Pulmonary artery endothelial cell (primary cell): ENCODE measurements at places on chromosomes 1 and 21.

GRCh38 chr1:47411436-47411835, 4.6 kb upstream of the FOXE3 start:
- no peak for DNase-seq

- no peak for DNase-seq
Observed at GRCh38 chr1:236395230-236395946, 1.3 kb downstream of the EDARADD start.

DNA sequence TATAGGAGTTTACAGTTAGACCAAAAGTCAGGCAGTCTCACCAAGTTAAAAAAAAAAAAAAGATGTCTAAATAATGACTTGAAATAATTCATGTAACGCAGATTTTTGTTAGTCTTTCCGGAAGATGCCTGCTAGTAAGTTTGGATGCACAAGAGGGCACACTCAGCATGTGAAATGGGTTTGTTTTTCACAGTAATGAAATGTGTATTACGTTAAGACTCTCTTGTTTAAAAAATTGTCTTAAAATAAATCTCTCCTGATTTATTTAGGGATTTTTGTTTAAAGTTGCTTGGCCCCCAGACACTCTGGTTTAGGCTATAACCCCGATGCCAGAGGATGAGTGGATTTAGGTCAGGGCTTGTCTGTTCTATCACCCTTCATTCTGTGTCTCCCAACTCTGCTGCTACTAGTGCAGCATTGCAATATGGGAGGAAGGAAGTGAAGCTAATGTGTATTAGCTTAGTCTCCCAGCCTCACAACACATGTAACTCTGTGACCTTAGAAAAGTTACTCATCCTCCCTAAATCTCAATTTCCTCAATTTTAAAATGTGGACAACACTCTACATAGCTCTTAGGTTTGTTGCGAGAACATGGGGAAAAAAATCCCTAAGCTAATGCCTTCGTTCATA, 25.7 kb downstream of the CTH start:
- DNase-seq: no peak

- DNase-seq: no peak
Observed at GRCh38 chr1:8276173-8276914, 41.6 kb upstream of the SLC45A1 start.

GRCh38 chr1:236450779-236451178, 56.7 kb downstream of the EDARADD start:
- DNase-seq: no peak

GRCh38 chr1:243680860-243681259, 169.2 kb downstream of the AKT3 start:
- DNase-seq: no peak

- DNase-seq: peak; percentile 56
Observed at GRCh38 chr1:204971517-204972336, 71.3 kb upstream of the CNTN2 start.

DNA sequence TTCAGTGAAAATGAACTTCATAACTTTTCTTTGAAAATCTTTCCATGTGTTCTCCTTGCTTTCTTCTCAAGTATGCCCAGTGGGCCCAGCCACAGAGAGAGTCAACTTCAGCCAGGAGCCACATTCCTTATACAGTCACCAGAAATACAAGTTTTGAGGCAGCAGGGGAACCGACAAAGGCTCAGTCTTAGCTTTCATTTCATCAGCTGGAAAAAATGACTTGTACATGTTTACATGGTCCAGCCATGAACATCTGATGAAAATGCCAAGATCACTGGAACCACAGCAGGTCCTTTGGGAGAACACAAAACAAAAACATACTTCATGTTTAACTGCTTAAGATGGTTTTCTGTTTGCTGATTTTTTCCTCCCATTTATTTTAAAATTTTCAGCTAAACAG, 72.5 kb downstream of the SYDE2 start:
- DNase-seq: no peak

DNA sequence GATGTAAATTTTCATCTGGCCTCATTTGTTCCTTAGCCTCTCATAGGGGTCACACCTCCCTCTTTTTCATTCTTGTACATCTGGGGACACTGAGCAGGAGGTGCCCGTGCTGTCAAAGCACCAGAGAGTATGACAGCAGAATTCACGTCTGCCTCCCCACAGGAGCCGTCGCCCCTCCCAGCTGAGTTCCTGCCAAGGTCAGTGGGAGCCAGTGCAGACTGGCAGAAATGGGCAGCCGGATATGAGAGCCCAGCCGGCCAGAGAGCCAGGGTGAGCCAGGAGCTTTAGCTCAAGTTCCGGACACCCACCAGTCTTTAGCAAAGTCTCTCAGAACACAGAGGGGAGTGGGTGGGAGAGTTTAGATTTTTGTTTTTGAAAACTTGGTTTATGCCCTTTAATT, 21.9 kb downstream of the GPR137B start:
- no peak for DNase-seq

GRCh38 chr1:158251163-158251562, 3.1 kb upstream of the CD1A start:
- no peak for DNase-seq

GRCh38 chr1:1427106-1427819, 6.2 kb upstream of the ANKRD65 start:
- no peak for DNase-seq

DNA sequence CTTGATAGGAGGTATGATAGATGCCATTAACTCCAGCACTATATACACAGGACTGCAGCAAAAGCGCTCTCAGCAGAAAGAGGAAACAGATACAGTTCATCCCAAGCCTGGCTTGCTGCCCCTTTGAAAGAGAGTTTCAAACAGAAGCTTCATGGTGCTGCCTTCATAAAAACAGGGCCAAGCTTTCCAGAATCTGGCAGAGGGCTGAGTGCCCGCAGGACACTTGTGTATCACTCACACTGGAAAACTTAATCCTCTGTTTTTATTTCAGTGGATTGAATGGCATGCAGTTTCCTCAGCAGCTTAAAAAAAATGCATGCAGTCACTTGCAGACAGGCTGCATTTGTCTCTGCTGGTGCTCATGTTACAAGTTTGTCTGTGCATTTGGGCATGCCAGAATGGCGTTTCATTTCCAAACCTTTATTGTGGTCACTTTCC, 40.4 kb downstream of the KCNJ15 start:
- DNase-seq: no peak

DNA sequence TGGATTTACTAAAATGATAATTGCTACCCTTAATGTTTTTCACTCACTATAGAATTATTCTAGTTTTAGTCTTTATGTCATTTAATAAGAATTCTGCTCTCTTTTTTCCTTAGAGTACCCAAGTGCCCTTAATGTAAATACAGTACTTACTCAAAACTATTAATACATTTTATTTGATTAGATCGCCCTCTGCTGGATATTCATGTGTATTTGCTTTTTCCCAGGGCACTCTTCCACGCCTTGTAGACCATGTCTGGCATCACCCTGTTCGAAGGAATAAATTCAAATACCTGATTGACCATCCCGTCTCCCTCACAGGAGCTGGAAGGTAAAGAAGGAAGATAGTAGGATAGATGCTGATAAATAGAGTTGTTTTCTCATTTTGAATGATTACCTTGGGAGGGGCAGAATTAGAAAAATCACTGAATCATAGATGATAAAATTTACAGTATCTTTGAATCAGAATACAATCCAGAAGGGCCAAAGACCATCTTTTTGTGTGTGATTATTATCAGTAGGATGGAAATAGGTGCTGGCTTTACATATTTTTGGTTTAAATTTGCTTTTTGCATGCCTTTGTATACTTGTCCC, 4.1 kb downstream of the AXDND1 start:
- DNase-seq: peak; percentile 20

DNA sequence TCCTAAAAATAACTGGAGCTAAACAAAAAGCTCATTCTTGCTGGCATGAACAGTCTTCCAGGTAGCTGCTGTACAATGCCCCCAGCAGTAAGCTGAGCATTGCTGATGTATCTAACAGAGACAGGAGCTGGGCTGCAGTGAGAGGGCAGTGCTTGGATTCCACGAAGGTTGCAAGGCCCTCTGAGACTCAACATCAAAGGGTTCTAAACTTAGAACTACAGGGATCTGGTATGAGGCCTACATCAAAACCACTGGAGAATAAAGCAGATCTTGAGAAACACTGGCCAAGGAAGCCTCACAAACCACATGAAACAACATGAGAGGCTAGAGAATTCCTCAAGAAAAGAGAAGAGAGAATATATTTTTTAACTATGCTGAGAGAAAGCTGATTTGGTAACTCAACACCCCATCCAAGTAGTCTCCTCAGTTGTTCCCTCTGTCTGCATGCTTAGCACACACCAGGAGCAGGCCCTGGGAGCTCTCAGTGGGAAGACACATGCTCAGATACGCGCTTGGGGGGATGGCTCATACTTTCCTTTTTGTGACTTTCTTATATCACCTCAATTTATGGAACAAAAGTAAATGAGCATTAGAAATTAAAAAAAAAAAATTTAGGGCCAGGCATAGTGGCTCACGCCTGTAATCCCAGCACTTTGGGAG, 27.7 kb downstream of the DSTYK start:
- DNase-seq: no peak

DNA sequence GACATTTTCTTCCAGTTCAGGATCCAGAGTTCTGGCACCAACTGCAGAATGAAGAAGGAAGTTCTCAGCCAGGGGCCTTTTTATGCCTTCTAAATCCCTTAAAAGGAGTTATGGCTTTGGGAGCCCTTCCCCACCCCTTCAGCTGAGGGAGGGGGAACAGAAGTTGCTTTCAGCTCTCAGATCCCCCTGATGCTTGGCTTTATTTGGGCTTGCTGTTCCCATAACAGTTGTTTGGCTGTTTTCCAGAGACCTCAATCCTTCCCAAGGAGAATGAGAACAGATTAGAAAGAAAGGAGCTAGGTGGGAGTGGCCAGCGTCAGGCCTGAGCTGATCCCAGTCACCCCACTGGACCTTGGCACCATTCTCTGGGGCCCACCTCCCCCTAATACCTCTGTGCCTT, at the start of gene RPE65:
Gene RPE65 (minus strand): TSS at position 54 of the 400 bp plus-strand sequence. CDS start 49 bp downstream, at position 5.
- no peak for DNase-seq

- no peak for DNase-seq
Observed at GRCh38 chr1:15762546-15762945, 4.0 kb downstream of the FBLIM1 start.

DNA sequence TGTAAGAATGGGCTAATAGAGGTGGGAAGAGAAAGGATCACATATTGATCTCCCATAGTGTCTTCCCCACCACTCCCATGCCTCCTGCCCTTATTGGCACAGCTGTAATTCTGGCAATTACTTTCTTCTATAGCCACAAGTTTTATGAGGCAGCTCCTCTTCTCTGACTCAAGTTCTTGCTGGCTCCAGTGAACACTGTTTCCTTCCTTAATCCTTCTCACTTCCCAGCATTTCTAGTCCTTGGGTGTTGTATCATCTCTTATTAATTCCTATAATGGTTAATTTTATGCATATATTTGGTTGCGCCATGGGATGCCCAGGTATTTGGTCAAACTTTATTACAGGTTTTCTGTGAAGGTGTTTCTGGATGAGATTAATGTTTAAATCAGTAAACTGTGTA, 103.3 kb downstream of the MRPL39 start:
- DNase-seq: no peak

DNA sequence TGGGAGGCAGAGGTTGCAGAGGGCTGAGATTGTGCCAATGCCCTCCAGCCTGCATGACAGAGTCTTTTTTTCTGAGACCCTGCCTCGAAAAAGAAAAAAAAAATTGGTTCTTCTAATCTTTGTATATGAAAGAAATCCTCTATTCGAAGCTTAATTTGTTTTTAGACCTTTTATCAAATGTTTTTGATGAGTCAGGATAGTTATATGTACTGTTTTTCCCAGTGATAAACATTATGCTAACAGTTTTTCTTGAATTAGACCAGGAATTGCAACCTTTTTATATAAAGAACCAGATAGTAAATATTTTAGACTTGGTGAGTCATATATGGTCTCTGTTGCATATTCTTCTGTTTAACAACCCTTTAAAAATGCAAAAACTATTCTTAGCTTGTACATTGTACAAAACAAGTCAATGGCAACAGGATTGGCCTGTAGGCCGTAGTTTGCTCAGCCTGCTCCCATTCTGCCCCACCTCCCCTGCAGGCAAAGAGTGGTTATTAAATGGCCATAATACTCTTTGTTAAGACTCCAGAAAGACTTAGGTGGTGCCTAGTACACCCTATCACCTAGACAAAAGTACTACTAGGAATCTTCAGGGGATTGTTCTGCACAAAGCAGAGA, 45.2 kb downstream of the LYST start:
- DNase-seq: no peak

GRCh38 chr1:25716320-25716719, 83.7 kb upstream of the SELENON start:
- no peak for DNase-seq

GRCh38 chr1:46171351-46171750, 3.5 kb upstream of the TSPAN1 start:
- DNase-seq: no peak

GRCh38 chr1:227749916-227750710, 14.9 kb downstream of the SNAP47 start:
- DNase-seq: no peak

- no peak for DNase-seq
Observed at GRCh38 chr1:67991546-67991945, 58.9 kb downstream of the DIRAS3 start.

GRCh38 chr21:35325953-35326352, 276.9 kb upstream of the RUNX1 start:
- DNase-seq: no peak

DNA sequence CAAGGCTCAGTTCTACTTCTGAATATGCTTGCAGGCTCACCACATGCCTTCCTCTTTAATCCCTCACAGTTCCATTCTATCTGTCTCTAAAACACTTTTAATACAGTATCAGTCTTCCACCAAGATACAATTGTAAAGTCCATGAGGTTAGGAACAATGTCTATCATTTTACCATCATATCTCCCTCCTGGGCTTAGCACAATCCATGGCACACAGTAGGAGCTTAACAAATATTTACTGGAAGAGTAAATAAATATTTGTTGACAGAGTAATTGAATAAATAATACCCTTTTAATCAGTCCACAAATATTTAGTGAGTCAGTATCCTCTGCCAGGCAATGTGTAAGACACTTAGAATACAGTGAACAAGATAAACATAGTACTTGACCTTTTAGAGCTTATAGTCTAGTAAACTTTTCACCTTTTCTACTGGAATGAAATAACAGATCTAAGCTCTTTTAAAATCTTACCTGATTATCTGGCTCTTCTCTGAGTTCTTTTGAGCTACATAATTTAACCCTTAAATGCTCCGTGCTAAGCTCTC, 12.7 kb upstream of the GADD45A start:
- DNase-seq: no peak

- no peak for DNase-seq
Observed at GRCh38 chr1:23149114-23149513, 19.5 kb downstream of the LUZP1 start.

DNA sequence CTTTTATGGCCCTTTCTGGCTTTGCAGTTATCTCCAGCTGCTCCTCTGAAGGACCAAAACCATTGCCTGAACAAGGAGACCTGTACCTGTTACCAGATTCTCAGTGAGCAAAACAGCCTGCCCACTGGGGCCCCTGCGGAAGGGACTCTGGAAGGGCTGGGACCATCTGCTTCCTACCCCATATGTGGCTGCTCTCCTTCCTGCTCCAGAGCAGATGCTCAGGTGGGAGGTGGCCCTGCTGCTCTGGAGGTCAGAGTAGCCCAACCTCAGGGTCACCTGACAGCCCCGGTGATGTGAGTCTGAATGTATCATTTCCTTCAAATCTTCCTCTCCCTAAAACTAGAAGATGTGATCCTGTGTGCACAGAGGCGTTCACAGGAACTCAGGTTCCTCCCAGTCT, 33.6 kb downstream of the PRDM16 start:
- no peak for DNase-seq
